ENCODE measurements at places on chromosomes 7 and 10. TPM values are rescaled to one million over a fixed set of nuclear protein-coding genes. Genes with fewer than 3 reads are reported as not detected.
A peak's percentile ranks its signal among the peaks of the same experiment; 100 is the strongest.

DNA sequence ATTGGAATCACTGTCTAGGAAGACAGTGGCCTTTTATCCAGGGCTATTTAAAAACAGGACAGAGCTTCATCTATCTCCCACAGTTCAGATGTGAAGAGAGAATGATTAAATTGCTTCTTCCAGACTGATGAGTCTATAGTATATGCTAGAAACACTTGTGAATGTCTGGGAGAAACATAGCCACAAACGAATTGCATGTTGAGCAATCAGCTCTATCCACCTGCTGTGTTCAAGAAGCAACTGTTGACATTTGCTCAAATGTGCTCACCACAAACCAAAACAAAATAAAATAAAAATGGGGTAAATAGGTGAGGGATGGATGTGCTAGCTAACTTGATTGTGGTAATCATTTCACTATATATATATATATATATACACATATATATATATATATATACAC is 195.1 kb downstream of the HECW1 start:
- H3K27ac ChIP-seq: no peak overlapping the region
- DNase-seq: no peak
- peaks cover 6% of the 10 kb centered on the region for H3K4me1 ChIP-seq
- H3K36me3 ChIP-seq: no peaks in the 10 kb centered on the region

DNA sequence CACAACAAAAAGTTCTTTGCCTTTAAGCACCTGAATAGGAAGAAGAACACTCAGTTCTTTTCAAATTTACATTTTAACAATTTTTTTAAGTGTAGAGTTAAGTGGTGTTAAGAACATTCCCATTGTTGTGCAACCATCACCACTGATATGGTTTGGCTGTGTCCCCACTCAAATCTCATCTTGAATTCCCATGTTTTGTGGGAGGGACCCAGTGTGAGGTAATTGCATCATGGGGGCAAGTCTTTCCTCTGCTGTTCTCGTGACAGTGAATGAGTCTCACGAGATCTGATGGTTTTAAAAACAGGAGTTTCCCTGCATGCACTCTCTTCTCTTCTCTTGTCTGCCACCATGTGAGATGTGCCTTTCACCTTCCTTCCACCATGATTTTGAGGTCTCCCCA is 155.7 kb downstream of the PLXNA4 start:
- no peaks in the 10 kb centered on the region for H3K36me3 ChIP-seq
- no peak overlapping the region for H3K4me3 ChIP-seq
- H3K27me3 ChIP-seq: no peaks in the 10 kb centered on the region

- no peaks in the 10 kb centered on the region for H3K36me3 ChIP-seq
- no peaks in the 10 kb centered on the region for H3K4me1 ChIP-seq
- H3K4me3 ChIP-seq: no peak overlapping the region
Measured at GRCh38 chr7:120303105-120303504, 30.1 kb downstream of the KCND2 start.

GRCh38 chr10:30944005-30944404 is 87.7 kb downstream of the ZNF438 start:
- H3K27ac ChIP-seq: no peak overlapping the region
- H3K36me3 ChIP-seq: peaks cover 3% of the 10 kb centered on the region
- no peak for DNase-seq
- H3K27me3 ChIP-seq: no peaks in the 10 kb centered on the region

GRCh38 chr7:91330866-91331265 is 66.6 kb downstream of the FZD1 start:
- H3K36me3 ChIP-seq: no peaks in the 10 kb centered on the region
- peaks cover 14% of the 10 kb centered on the region for H3K4me1 ChIP-seq
- no peak for DNase-seq

DNA sequence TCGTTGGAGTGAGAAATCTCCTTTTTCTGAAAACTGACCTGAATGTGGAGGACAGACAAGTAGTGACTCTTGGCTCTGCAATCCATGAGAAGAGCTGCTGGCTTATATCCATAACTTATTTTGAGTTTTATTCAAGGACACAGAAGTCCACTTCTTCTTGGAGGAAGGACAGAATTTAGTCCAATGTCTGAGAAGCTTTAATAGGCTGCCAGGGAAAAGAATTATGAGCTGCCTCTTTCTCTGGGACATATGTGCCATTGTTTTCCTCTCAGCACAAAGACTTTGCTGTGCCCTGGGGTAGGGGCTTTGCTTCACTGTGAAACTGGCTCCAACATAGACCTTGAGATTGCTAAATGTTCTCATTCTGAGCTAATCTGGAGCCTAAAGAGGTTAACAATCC is 20.5 kb upstream of the AOC1 start:
- H3K4me1 ChIP-seq: no peaks in the 10 kb centered on the region
- DNase-seq: no peak
- H3K4me3 ChIP-seq: no peak overlapping the region

- DNase-seq: peak; percentile 82
- peaks cover 4% of the 10 kb centered on the region for H3K36me3 ChIP-seq
- H3K4me3 ChIP-seq: no peak overlapping the region
- H3K27ac ChIP-seq: no peak overlapping the region
Measured at GRCh38 chr7:151808400-151809145, 68.3 kb downstream of the PRKAG2 start.

- H3K4me3 ChIP-seq: no peak overlapping the region
- peak; percentile 82 for DNase-seq
- H3K36me3 ChIP-seq: no peaks in the 10 kb centered on the region
- H3K27ac ChIP-seq: peak overlapping the region; percentile 62
- no peaks in the 10 kb centered on the region for H3K27me3 ChIP-seq
Measured at GRCh38 chr10:46544989-46545791, 11.3 kb downstream of the GPRIN2 start.

- no peak overlapping the region for H3K27ac ChIP-seq
- peaks cover 12% of the 10 kb centered on the region for H3K36me3 ChIP-seq
- DNase-seq: no peak
- no peaks in the 10 kb centered on the region for H3K27me3 ChIP-seq
- H3K4me3 ChIP-seq: no peak overlapping the region
- H3K4me1 ChIP-seq: peaks cover 5% of the 10 kb centered on the region
Measured at GRCh38 chr7:77619314-77619713, 76.9 kb upstream of the RSBN1L start.

GRCh38 chr10:86512137-86512536 is 9.5 kb downstream of the WAPL start:
- no peak overlapping the region for H3K4me3 ChIP-seq
- no peaks in the 10 kb centered on the region for H3K27me3 ChIP-seq
- peaks cover 24% of the 10 kb centered on the region for H3K36me3 ChIP-seq

- H3K27me3 ChIP-seq: peaks cover 17% of the 10 kb centered on the region
- DNase-seq: no peak
- H3K27ac ChIP-seq: no peak overlapping the region
- peaks cover 4% of the 10 kb centered on the region for H3K4me1 ChIP-seq
Measured at GRCh38 chr7:98771941-98772603, 97.7 kb downstream of the TMEM130 start.

DNA sequence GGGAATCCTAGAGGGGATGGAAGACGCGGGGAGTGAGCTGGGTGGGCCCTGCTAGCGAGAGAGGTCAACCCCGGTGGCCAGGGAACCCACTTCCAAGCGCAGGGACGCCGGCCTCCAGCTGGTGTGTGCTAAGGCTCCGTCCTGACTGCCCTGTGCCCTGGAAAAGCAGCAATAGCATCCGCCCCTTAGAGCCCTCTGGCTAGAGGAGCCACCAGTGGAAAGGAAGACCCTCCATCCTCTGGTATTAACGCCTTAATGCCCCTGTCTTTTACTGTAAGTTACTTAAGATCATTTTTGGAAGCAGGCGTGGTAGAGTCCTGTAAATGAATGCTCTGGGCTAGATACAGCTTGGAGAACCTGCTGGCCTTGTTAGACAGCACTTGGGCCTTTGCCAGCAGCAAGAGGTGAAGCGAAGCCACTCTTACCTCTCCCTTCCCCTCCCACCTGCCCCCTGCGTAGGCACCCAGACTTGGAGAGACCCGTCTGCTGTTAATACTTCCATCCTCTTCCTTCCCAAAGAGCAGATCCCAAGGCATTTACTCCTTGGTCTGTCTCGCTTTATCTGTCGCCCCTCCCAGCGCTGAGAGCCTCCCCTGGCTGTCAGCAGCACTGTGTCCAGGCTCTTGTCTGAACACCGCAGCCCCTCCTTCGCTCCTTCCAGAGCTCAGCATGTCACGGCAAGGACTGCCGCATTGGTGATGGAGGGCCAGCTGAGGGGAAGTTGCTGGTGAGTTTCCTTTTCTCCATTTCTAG is 4.6 kb downstream of the REPIN1 start:
- peaks cover 38% of the 10 kb centered on the region for H3K4me1 ChIP-seq
- no peak for DNase-seq
- H3K27me3 ChIP-seq: no peaks in the 10 kb centered on the region
- H3K36me3 ChIP-seq: peaks cover 9% of the 10 kb centered on the region
- no peak overlapping the region for H3K27ac ChIP-seq
- H3K4me3 ChIP-seq: no peak overlapping the region

GRCh38 chr7:11078247-11078834 is 104.7 kb downstream of the PHF14 start:
- H3K36me3 ChIP-seq: peaks cover 13% of the 10 kb centered on the region
- no peak overlapping the region for H3K4me3 ChIP-seq
- DNase-seq: no peak
- peaks cover 17% of the 10 kb centered on the region for H3K4me1 ChIP-seq
- H3K27me3 ChIP-seq: no peaks in the 10 kb centered on the region

DNA sequence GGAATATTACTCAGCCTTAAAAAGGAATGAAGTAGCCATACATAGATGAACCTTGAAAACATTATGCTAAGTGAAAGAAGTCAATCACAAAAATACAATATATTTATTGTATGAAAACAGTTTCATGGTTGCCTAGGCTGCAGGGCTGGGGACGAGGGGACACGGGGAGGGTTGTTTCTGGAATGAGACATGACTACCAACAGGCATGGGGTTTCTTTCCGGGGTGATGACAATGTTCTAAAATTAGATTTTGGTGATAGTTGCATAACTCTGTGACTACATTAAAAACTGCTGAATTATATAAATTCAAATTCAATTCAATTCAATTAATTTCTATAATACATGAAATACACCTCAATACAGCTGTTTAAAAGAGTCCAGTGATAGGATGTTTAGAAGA is 88.0 kb downstream of the ARHGAP22 start:
- no peak overlapping the region for H3K4me3 ChIP-seq
- H3K27ac ChIP-seq: no peak overlapping the region
- H3K27me3 ChIP-seq: no peaks in the 10 kb centered on the region
- DNase-seq: no peak
- H3K4me1 ChIP-seq: peaks cover 6% of the 10 kb centered on the region

- peak overlapping the region; percentile 54 for H3K27ac ChIP-seq
- peaks cover 10% of the 10 kb centered on the region for H3K4me1 ChIP-seq
- DNase-seq: no peak
- no peaks in the 10 kb centered on the region for H3K36me3 ChIP-seq
- peaks cover 10% of the 10 kb centered on the region for H3K27me3 ChIP-seq
Measured at GRCh38 chr7:37201003-37201875, 247.4 kb downstream of the ELMO1 start.

DNA sequence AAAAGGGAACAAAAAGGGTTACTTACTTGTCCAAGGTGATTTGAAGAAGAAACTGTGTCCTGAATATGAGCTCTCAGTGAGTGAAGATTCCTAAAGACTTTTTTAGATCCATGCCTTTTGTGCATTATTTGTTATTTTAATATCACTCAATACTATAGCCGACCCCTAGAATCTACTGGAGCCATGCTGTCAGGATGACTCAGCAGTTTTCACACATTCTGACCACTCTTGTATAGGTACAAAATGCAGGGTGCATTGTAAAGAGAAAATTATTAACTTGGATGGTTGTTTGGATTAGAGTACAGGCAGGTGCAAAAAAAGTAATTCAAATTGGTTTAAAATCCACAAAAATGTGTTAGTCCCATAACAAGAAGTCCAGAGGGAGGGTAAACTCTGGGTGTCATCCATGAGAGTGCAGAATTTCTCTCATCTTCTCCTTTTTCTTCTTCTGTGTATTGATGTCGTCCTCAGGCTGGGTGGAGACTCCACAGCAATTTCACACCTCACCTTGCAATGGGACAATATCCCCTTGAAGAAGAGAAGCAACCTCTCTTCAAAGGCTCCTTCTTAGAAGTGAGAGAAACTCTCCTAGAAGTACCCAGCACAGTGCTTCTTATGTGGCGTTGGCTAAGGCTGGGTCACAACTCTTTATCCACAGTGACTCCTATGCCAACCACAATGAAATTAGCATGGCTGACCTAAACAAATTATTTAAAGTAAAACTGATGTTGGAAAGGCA is 75.6 kb downstream of the AKR1C4 start:
- no peaks in the 10 kb centered on the region for H3K36me3 ChIP-seq
- H3K27ac ChIP-seq: no peak overlapping the region
- H3K4me3 ChIP-seq: no peak overlapping the region
- peaks cover 4% of the 10 kb centered on the region for H3K27me3 ChIP-seq
- no peak for DNase-seq

GRCh38 chr7:33882950-33883670 is 22.2 kb upstream of the BMPER start:
- H3K27ac ChIP-seq: no peak overlapping the region
- no peaks in the 10 kb centered on the region for H3K36me3 ChIP-seq
- H3K4me3 ChIP-seq: no peak overlapping the region
- DNase-seq: no peak
- no peaks in the 10 kb centered on the region for H3K27me3 ChIP-seq

GRCh38 chr10:122121059-122121458 is 132.1 kb downstream of the TACC2 start:
- H3K4me1 ChIP-seq: peaks cover 49% of the 10 kb centered on the region
- no peaks in the 10 kb centered on the region for H3K36me3 ChIP-seq
- H3K4me3 ChIP-seq: no peak overlapping the region
- no peaks in the 10 kb centered on the region for H3K27me3 ChIP-seq

Gene PITRM1
- total RNA-seq: 95.0 TPM

Gene CPA2
- not detected for total RNA-seq

Gene UBE2H
- 172 TPM for total RNA-seq

Gene RELN
- not detected for total RNA-seq

Gene ZCWPW1
- 2.6 TPM for total RNA-seq

Gene NUP205
- total RNA-seq: 27.5 TPM

Gene PRR15
- total RNA-seq: 6.3 TPM
